ACHN (cell line): ENCODE measurements at places on chromosomes 12 and 14.

GRCh38 chr12:94636462-94637085 is 13.8 kb downstream of the TMCC3 start:
- no peak for DNase-seq

DNA sequence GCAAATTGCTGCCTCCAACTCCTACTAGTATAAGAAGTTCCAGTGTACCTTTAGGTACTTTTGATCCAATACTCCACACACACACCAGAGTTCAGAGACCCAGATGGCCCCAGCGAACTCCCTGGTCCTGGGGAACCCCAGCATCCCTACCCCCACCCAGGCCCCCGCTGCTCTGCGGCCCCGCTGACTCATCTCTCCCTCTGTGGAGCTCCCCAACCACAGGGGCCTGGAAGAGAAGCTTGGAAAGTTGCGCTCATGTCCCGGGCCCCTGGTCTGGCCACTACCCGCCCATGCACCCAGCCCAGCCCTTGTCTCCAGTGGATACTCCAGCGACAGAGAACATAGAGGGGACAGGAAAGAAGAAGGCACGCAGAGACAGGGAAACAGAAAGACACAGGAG is 4.2 kb upstream of the SP7 start:
- DNase-seq = no peak

GRCh38 chr12:62784576-62784975 is 150.4 kb downstream of the PPM1H start:
- DNase-seq = no peak

DNA sequence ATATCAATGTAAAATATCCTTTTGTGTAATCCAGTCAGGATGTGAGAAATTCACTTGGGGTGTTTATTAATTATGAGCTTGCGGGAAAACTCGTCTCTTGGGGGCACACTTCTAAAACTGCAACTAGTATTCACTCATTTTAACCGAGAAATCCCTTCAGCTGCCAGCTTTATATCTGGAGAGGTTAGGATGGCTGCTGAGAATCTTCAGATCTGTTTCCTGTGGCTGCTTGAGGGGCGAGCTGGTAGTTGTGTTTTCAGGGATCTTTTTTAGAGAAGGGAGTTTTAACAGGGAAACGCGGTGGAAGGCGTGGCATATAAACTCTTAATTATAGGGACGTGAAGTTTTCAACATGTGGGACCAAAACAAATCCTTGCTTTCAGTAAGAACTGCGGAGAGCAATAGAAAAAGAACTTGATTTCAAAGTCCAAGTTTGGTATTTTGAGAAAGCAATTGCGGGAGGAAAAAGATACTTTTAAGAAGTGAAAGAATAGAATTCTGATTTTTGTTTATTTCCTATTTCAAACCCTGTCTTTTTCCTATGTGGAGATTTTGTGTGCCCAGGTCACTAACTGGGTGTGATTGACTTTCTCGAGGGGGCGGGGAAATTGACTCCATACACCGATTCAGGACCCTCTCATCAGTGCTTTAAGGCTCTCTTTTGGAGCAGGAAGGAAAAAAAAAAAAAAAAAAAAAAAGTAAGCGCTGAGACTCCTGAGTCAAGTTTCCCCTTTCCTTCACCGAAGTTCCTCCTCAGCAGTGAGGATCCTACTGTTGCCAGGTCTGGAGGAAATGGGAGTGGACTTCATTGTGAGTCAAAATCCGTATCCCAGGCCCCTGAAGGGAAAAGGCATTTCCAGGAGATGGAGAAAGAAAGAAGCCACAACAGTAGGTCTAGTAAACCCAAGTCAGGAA is 1.1 kb downstream of the PPFIBP1 start:
- DNase-seq = peak; percentile 62

GRCh38 chr12:19261773-19262172 is 132.2 kb downstream of the PLEKHA5 start:
- peak; percentile 35 for DNase-seq

DNA sequence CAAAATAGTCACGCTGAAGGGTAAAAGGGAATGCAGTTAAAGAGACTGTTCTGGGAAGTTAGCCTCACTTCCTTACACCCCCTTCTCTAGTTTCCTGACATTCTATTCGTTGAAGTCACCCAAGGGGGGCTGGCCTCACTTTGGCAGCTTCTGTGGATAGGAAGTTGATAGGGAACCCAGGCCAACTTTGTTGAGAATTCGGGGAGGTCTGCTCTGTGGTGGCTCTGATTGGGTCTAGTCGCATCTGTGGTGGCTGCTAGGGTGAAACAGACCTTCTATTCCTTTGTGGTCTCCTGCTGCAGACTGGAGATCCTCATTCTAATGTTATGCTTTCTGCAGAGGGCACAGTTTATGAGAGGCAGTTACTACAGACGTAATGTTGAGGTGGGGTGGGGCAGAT is 28.8 kb upstream of the GZMB start:
- DNase-seq = no peak

DNA sequence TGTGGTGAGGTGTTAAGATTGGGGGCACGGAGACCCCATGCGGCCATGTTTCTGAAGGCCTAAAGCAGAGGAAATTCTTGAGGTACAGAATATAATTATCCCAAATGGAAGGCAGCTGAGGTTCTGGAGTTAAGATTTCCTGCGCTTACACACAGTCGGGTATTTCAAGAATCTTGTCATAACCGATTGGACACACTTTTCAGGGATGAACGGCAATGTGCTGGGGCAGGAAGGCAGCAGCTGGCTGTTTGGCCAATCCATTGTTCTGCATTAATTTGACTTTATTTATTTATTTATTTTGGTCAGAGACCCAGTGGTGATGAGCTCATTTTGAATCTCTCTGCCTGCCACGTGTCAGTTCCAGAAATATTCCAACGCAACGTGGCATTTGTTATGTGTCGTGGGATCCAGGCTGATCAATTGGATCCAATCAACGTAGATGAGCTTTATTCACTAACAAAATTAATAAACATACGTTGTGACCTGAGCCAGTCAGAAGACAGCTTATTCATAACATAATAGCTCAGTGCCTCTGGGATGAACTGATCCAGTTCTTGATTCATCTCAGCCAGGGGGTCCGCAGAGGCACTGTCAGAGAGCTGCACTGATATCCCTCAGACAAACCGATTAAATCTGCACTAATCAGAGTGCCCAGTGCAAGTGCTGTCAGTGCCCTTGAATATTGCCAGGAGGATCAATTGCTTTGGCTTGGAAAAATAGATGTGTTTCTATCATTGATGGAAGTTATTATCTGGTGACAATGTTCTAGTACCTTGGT is 181.0 kb downstream of the KTN1 start:
- DNase-seq = no peak

DNA sequence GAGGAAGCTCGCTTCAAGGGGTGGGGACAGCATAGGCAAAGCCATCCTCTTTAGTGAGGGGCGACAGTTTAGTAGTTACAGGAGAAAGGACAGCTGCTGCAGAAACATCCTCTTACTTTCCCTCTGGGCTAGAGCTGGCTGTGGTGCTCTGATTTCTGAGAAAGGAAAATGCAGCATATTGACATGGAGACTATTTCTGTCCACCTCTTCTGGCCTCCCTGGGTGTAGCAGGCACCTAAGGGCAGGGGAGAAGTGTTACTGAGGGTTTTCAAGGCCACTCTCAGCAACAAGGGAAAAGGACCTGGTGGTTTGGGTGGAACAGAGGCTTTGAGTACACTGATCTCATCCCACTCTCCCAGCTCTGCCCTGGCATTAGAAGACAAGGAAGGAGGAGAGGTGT is 40.0 kb upstream of the CTDSP2 start:
- no peak for DNase-seq

DNA sequence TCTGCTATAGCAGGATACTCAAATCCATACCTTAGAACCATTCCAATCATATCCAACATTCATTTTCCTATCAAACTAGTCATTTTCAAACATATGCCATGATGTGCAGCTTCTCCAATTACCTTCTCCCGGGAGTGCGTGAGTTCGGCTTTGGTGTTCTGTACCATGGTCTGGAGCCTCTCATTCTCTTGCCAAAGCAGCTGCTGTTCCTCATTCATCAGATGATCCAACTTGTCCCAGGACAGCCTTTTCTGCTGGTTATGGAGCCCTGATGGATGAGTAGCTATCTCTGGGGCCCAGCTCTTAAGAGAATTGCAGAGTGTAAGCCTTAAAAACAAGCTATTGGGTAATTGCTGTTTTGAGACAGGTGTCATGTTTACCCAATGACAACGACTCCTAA is 71.1 kb upstream of the SAV1 start:
- DNase-seq = no peak

DNA sequence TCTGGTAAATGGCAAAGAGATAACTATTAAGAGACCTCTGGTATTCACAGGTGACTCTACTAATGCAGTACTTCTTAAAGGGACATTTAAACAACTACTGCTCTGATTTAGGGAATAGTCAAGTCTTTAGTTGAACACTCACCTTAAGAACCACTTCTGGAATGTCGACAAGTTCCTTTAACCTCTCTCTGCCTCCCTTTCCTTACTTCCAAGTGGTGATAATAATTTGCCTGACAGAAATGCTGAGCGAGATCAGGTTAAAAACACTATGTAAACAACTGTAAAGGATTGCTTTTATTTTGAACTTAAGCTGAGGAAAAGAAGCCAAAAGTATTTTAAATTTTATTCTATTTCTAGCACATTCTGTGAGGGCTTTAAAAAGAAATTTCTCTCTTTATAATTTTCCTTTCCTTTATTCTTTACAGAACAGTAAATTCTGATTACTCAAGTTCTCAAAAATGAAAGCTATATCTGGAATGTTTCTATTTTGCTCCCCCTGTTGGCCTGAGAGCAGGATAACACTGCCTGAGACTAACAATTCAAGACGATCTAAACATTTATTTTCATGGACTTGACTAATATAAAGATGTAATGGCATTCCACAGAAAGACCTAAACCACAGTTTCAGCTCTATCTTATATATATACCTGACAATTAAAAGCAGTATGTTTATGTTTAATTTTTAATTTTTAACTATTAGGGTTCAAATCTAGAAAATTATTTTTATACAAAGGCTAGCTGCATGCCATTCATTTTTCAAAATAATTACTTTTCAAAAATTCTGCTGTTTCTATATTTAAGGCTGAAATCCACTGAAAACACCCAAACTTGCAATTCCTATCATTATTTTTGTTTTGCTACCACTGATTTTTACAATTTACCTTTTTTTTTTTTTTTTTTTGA is 29.2 kb downstream of the ZCCHC8 start:
- peak; percentile 87 for DNase-seq

- no peak for DNase-seq
Observed at GRCh38 chr12:113933201-113933786, 32.8 kb downstream of the RBM19 start.

GRCh38 chr14:102508774-102509745 is 516 bp downstream of the ANKRD9 start:
- peak; percentile 37 for DNase-seq

DNA sequence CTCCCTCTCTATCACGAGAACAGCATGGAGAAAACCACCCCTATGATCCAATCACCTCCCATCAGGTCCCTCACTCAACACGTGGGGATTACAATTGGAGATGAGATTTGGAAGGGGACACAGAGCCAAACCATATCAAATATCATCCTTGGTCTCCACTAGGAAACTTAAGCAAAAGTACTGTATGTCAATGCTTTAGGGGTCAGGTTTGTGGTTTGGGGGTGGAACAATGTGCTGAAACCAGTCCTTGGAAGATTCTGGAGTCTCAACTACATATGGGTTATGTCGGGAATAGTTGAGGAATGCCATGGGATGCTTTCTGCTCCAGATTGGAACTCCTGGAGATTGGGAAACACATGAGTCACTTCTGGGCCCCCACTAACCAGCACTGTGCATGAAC is 48.3 kb upstream of the CCDC63 start:
- no peak for DNase-seq

DNA sequence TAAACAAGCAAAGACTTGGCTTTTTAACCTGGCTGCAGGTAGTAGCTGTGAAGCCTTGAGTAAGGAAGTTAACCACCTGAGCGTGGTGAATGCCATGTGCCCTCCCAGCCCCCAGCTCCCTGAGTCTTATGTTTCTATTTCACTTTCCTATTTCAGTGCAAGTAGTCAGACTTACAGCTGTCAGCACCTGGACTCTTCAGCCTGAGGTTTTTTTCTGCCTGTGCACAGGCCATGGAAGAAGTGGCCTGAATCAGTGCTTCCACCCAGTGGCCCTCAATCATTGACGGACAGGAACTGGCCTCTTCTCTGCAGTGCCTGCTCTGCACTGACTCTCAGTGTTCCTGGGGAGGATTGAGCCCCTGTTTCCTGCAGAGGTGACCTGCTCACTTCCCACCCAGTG is 796.4 kb downstream of the MED13L start:
- no peak for DNase-seq
